ENCODE measurements at places on chromosomes 12 and 14. TPM values are rescaled to one million over a fixed set of nuclear protein-coding genes. Genes with fewer than 3 reads are reported as not detected.
A peak's percentile ranks its signal among the peaks of the same experiment; 100 is the strongest.

- peak; percentile 88 for DNase-seq
Observed at GRCh38 chr14:100825713-100826331, at the start of gene MEG3. Gene MEG3, plus strand, starts transcription at chr14:100826118.

DNA sequence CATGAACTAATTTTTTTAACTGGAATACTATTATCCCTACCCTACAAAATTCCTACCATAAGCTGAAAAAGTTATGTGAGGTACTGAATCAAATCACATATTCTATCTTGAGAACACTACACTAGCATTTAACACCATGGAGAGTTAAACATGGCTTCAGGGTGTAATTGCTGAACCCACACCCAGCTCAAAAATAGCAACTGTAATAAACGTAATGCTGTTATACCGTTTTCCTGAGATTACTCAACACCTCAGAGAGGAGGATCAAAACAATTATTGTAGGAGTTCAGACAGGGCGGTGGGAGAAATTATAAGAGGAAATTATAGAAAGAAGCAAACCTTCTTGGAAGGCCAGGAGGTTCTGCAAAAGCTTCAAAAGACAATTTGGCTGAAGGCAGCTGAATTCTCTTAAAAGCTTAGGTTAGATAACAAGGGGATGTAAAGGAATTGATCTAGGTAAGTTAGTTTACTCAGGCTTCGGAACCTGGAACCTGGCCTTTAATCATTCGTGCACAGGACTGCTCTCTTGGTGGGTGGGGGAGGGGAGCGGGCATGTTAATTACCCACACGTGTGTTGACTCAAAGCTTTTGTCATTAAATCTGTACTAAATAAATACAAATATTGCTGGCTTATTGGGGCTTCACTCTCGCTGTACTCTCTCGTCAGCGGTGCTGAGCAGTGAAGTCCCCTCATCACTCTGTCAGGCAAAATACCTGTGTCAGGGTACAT, 12.1 kb upstream of the IPO8 start:
- no peak for DNase-seq

GRCh38 chr14:97277711-97278110, 480.5 kb downstream of the VRK1 start:
- no peak for DNase-seq

The ZNF891 gene
- 2.4 TPM for polyA plus RNA-seq

The NFATC4 gene
- polyA plus RNA-seq, result 34.8 TPM

DNA sequence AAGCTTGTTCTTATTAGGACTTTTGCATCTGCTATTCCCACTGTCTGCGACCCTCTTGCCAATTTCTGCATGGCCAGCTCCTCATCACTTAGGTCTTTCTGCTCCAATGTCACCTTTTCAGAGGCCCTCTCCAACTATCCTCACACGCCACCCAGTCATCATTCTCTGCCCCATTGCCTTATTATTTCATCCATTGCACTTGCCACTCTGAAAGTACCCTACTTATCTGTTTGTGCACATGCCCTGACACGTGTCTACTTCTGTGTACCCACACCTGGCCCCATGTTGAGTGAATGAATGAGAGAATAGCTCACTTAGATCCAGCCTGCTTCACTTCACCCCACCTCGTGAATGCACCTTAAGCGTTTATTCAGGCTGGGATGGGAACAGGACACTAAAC, 218.7 kb upstream of the TBX3 start:
- DNase-seq, result no peak

- DNase-seq, result no peak
Observed at GRCh38 chr12:124345795-124346194, 50.9 kb downstream of the RFLNA start.

The FOXM1 gene
- 16.9 TPM for polyA plus RNA-seq

GRCh38 chr14:61475316-61475715, 153.9 kb downstream of the PRKCH start:
- DNase-seq, result no peak

The NR4A1 gene
- 32.8 TPM for polyA plus RNA-seq

DNA sequence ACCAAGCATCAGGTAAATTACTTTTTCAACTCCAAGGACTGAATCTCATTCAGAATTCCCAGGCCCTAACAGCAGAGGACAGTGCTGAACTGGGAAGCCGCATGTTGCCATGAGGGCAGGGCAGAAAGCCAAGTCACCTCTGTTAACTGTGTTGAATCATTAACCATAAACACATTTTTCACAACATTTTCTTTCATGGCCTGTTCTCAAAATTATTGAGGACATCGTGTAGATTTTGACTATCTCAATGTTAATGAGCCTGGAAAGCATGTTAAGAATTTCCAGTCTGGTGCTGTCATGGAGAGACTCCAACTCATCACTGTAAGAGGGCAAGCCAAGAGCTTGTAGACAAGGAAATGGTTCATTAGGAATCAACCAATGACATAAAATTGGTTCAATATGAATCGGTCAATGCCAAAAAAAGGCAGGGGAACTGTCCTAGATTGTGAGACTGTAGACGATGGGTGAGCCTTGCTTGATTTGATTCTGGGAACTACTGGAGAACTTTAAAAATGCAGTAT, 33.7 kb downstream of the CPM start:
- no peak for DNase-seq

DNA sequence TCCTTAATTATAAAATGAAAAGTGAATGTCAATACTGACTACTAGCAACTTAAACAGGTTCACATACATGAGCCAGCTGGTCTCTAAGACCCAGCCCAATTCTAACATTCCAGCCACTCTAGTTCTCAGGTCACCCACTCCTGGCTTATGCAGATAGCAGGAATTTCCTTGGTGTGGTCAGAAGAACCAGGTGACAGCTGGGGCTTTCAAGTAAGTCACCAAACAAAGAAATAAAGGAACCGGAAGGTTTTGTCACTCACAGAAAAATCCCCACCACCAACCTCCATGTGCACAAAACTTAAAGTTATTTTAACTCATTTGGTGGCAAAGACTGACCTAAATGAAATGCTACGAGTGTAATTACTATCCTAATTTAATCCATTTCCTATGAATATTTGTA, 129.6 kb upstream of the CDKN3 start:
- DNase-seq, result no peak

DNA sequence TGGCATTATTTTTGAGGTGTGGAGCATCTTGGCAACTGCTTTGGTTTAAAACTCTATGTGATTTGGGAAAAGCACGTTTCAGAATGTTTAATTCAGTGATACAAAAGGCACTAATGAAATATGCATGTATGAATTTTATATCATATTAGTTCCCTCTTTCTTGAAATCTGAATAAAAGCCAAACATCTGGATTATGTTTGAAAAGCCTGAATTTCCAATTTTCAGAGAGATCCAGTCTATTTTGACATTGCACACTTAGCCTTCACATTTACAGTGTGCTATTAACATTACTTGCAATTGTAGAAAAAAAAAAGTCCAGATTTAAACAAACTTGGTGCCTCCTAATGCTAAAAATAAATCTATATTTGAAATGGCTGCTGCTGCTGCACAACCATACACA, 219.1 kb upstream of the NPAS3 start:
- DNase-seq, result no peak

DNA sequence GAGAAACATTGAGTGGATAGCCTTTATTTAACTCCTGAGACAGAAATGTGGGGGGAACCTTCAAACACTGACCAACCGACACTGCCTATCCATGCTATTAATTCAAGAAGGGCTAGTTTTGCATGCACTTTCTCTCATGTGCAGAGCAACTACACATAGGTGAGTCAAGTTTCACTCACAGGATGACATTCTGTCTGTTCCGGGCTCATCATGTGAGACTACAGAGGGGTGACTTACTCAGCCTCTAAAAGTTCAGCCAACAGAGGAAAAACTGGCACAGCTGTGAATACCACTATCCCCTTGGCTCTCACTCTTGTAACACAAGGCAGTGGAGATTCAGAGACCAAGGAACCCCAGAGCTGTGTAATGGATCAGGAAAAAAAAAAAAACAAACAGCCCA, 13.3 kb downstream of the BEST3 start:
- DNase-seq, result peak; percentile 40

GRCh38 chr12:74365178-74365964, 172.3 kb upstream of the ATXN7L3B start:
- no peak for DNase-seq

The ANO2 gene
- polyA plus RNA-seq, result 3.9 TPM

The CLEC1A gene
- polyA plus RNA-seq, result 2.3 TPM

The SOAT2 gene
- 0.10 TPM for polyA plus RNA-seq

- DNase-seq, result no peak
Observed at GRCh38 chr14:26835979-26836570, 238.2 kb upstream of the NOVA1 start.

DNA sequence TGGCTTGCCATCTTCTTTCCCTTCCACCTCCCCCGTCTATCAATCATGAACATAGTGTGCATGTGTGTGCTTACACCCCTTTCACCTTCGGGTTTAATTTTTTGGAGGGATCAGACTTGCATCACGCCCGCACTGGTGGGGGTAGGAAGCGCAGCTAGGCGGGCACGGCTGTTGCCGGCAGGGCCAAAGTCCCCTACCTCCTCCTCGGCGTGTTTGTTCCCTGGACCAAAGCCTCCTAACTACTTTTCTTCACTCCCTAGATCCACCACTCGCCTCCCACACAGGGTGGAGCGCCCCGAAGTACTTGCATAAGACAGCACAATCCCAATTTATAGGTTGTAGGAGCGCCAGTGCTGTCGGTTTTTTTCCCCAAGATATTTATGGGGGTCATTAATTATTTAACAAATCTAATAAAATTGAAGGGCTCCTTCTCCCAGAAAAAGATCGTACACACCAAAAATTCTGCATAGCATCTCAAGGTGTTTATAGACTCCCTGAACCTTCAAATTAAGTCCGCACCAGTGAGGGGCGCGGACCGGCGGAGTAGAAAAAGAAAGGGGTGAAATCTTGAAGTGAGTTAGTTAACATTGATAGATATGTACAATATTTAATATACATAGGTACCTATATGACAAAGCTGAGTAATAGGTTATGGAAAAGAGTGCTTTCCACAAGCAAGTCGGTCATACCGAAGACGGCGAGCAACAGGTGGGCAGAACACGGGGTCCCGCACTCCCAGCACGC, 717 bp downstream of the PKP2 start:
- DNase-seq, result no peak

GRCh38 chr12:50612882-50613281, 108.1 kb downstream of the DIP2B start:
- DNase-seq, result no peak

- DNase-seq, result no peak
Observed at GRCh38 chr12:12689647-12690300, 6.2 kb downstream of the GPR19 start.

- no peak for DNase-seq
Observed at GRCh38 chr12:132689227-132689626, 1.8 kb downstream of the PXMP2 start.

DNA sequence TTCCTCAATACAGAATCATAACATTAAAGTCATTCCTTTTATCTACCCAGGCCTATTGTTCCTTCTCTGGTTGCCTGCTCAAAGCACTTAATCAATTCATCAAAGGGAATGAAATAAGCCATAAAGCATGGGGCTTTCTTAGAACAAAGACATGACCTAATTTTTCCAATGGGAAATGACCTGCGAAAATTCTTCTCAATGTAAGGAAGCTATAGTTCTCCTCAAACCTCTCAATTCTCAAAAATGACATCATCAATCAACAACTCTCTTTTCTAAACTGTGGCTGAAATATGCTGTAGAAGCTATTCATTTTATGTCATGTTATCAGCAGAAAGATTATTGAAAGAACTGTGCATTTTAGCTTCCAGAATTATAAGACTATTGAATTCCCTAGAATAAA, 116.0 kb upstream of the PTPRR start:
- DNase-seq, result no peak

GRCh38 chr12:42410340-42410739, 84.4 kb downstream of the PPHLN1 start:
- DNase-seq, result no peak

- no peak for DNase-seq
Observed at GRCh38 chr12:67546746-67547145, 101.8 kb upstream of the DYRK2 start.

GRCh38 chr12:44367916-44368315, 508.2 kb downstream of the NELL2 start:
- no peak for DNase-seq

GRCh38 chr14:103492156-103492925, 30.3 kb downstream of the CKB start:
- no peak for DNase-seq

The PHETA1 gene
- polyA plus RNA-seq, result 12.8 TPM

DNA sequence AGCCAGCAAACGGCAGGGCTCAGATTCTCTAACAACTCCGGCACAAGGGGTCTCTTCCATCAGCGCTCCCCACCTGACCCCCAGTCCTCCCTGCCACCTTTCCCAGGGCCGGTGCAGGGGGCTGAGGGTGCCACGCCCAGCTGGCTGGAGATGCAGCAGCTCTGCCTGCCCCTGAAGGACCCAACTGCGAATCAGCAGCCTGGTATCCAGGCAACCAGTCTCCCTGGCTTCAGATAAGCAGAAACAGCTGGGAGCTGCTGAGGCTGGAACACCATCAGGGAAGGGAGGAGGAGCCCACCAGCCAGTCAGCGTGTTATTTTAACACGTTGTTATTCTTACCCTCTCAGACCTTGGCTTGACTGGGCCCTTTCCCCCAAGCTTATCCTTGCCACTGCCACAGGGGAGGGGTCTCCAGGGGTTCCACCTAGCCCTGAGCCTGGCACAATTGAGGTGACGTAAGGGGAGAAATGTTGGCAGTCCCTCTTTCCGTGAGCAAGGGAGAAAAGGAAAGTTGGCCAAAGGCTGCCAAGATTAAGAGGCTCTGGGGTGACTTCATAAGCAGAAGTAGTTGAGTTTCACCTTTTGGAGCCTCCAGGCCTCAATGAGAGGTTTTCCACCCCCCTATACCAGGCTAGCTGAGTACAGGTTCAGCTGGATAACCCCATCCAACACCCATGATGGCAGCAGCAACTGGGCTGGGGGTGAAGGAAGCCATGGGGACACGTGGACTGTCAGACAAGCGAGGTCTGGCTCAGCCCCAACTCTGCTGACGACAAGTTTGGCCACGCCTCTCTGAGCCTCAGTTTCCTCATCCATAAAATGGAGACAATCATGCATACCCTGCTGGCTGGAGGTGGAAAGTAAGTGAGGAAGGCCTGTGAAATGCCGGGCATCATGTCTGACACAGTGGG, 91.1 kb downstream of the IRF2BPL start:
- DNase-seq, result peak; percentile 85

The AICDA gene
- 0.23 TPM for polyA plus RNA-seq

- no peak for DNase-seq
Observed at GRCh38 chr14:85813040-85813439, 283.1 kb downstream of the FLRT2 start.

GRCh38 chr14:81890020-81890419, 356.4 kb upstream of the SEL1L start:
- DNase-seq, result peak; percentile 67

- DNase-seq, result no peak
Observed at GRCh38 chr12:67649261-67649569, 670 bp downstream of the DYRK2 start.
